Stimulated activated CD8-positive, alpha-beta memory T cell treated with anti-CD3 and anti-CD28 coated beads, Interleukin-7, amount 100 ng/mL, for 48 hours (primary cell): ENCODE measurements at places on chromosomes 2 and 18.
A peak's percentile ranks its signal among the peaks of the same experiment; 100 is the strongest.

DNA sequence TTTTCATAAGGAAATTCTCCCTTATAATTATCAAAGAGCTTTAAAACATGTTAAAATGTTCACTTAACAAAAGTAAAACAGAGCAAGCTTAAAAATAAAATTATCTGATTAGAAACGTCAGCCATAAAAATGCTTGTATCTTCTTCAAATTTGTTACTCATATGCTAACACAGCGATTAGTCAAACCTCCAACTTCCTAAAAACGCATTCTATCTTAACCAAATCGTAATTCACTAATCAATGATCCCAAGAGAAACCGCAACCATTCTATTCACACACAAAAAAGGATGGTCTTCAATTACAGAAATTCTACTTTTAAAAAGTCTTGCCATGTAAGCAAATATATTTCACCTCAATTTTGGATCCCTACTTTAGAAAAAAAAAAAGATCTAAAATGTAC lies 1.9 kb downstream of the STK17B start:
- DNase-seq: no peak

GRCh38 chr18:13284330-13285027 lies 65.9 kb downstream of the LDLRAD4 start:
- DNase-seq: peak; percentile 57

- no peak for DNase-seq
Observed at GRCh38 chr2:15890124-15890754, 50.1 kb upstream of the MYCN start.

DNA sequence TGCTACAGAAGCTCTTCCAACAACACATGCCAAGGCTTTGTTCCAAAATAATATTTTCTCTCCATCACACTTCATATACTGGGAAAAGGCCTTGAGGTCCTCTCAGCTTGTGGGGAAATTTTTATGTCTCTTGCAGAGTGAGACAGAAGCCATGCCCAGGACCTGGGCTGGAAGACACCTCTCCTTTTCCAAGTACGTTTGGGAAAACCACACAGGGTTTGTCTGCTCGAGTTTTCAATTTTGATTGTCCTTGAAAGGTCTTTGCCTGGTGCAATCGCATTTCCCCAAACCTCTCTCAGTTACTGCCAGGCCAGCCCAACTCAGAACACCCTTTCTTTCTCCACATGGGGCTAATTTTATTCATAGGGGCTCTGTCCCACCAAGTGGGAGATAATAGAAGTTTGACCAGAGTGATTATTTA lies 272.2 kb downstream of the OSR1 start:
- DNase-seq: no peak

GRCh38 chr2:238308177-238308576 lies 12.1 kb upstream of the TRAF3IP1 start:
- DNase-seq: no peak

DNA sequence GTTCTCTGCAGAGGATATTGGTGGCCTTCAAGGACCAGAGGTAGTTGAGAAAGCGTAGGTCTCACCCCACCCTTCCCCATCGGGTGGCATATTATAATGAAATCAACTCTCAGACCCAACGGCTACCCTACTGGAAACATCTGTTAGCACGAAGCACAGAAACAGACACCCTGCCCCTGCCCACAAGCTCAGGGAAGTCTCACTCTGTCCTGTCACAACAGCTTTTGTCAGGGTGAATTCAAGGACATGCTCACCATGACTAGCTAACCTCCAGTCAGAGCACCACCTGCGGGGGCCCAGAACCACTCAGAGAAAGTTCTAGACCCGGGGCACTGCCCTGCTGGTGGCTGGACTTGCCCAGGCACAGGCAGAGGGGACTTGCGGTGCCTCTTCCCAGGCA lies 3.5 kb upstream of the B3GNT7 start:
- DNase-seq: no peak

DNA sequence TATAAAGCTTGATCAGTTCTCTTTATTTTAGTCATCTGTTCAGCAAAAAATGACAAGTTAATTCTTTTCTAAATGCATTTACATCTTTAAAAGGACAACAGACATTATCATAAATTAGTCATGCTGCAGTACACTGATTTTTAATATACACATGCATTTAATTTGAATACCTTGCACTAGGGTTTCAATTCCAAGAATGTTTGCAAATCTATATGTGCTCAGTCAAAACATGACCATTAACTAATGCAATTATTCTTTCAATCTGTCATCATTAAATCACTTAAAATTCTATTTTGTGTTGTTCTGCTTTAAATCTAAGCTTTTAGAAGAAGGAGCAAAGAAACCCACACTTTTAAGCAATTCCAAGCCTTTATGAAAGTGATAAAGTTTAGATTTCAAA lies 342.6 kb downstream of the THSD7B start:
- DNase-seq: no peak

- no peak for DNase-seq
Observed at GRCh38 chr2:102424754-102425153, 1.8 kb downstream of the IL18RAP start.

DNA sequence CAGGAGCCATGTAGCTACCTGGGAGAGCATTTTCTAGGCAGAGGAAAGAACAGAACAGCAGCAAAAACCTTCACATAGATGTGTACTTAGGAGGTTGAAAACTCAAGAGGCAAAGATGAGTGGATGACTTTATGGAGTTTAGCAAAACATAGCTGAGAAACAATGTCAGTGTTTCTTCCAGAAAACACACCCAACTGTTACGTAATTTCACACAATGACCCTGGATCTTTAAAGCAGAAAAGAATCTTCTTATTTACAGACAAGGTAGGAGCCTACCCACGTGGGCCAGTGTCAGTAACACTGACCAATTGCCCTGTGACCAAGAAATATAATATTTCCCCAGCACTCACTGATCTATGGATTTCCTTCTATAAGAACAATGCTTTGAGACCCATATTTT lies 254.6 kb downstream of the CDH20 start:
- no peak for DNase-seq
